ENCODE measurements at places on chromosomes 6 and 20. TPM values are rescaled to one million over a fixed set of nuclear protein-coding genes. Genes with fewer than 3 reads are reported as not detected.

DNA sequence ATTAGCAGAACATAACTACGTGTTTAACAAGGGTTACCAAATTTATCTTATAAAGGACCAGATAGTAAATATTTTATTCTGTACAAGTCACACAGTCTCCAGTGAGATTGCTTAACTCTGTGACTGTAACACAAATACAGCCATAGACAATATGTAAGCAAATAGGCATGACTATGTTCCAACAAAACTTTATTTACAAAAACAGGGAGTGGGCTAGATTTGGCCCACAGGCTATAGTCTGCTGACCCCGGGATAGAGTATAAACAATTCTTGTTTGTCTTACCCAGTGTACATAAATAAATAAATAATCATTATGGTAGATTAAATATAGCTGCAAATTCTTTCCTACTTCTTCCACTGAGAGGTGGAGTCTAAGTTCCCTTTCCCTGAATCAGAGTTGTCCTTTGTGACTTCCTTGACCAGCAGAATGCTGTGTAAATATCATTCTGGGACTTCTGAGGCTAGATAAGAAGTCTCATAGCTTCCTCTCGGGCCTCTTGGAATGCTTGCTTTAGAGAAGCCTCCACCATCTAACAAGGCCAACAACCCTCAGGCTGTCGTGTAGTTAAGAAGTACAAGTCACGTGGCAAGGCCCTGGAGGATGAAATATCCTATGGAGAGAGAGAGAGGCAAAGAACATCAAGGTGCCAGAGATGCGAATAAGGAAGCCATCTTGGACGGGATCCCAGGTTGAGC is 59.1 kb upstream of the TMEM244 start:
- H3K4me3 ChIP-seq: no peak overlapping the region
- no peaks in the 10 kb centered on the region for H3K4me1 ChIP-seq
- no peaks in the 10 kb centered on the region for H3K36me3 ChIP-seq
- DNase-seq: no peak
- no peak overlapping the region for H3K27ac ChIP-seq

The MUCL3 gene
- total RNA-seq: not detected

GRCh38 chr20:50284811-50285375 is 94.3 kb downstream of the CEBPB start:
- H3K27me3 ChIP-seq: no peaks in the 10 kb centered on the region
- peaks cover 22% of the 10 kb centered on the region for H3K4me1 ChIP-seq
- H3K27ac ChIP-seq: no peak overlapping the region
- H3K4me3 ChIP-seq: no peak overlapping the region

GRCh38 chr6:5587648-5588047 is 326.3 kb downstream of the FARS2 start:
- no peaks in the 10 kb centered on the region for H3K4me1 ChIP-seq
- no peaks in the 10 kb centered on the region for H3K27me3 ChIP-seq
- H3K27ac ChIP-seq: no peak overlapping the region
- peaks cover 5% of the 10 kb centered on the region for H3K36me3 ChIP-seq
- H3K4me3 ChIP-seq: no peak overlapping the region

The CLPSL1 gene
- not detected for total RNA-seq

GRCh38 chr20:10179574-10180298 is 38.9 kb upstream of the SNAP25 start:
- H3K27me3 ChIP-seq: peaks cover 14% of the 10 kb centered on the region
- no peak overlapping the region for H3K4me3 ChIP-seq
- no peaks in the 10 kb centered on the region for H3K36me3 ChIP-seq
- H3K4me1 ChIP-seq: no peaks in the 10 kb centered on the region

- H3K4me1 ChIP-seq: peaks cover 9% of the 10 kb centered on the region
- H3K36me3 ChIP-seq: no peaks in the 10 kb centered on the region
- no peaks in the 10 kb centered on the region for H3K27me3 ChIP-seq
- DNase-seq: no peak
- H3K27ac ChIP-seq: no peak overlapping the region
Measured at GRCh38 chr20:20856956-20857355, 144.5 kb upstream of the RALGAPA2 start.

The CRISP3 gene
- total RNA-seq: not detected

The LHFPL5 gene
- not detected for total RNA-seq

GRCh38 chr20:10419550-10420133 is 14.4 kb downstream of the MKKS start:
- DNase-seq: peak; percentile 84
- peaks cover 25% of the 10 kb centered on the region for H3K36me3 ChIP-seq
- peak overlapping the region; percentile 63 for H3K4me3 ChIP-seq
- peaks cover 33% of the 10 kb centered on the region for H3K4me1 ChIP-seq
- H3K27me3 ChIP-seq: no peaks in the 10 kb centered on the region
- peak overlapping the region; percentile 84 for H3K27ac ChIP-seq

DNA sequence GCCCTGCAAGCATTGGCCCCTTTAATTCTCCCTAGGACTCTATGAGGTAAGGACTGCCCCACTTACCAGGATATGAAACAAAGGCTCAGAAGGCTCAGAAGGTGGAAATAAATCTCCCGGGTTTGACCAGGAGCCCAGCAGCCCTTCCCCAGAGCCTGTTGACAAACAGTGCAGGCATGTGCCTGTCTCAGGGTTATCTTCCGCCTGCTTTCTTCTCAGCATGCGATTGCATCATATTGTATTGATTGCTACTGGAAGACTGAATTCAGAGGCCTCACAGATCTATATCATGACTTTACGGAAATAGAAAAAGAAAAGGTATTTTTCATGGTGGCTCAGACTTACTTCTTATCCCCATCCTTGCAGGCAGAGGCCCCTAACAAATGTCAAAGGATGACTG is 92.7 kb downstream of the PHACTR3 start:
- H3K27me3 ChIP-seq: peaks cover 81% of the 10 kb centered on the region
- H3K27ac ChIP-seq: no peak overlapping the region
- H3K4me3 ChIP-seq: no peak overlapping the region
- DNase-seq: no peak

- no peak overlapping the region for H3K4me3 ChIP-seq
- no peaks in the 10 kb centered on the region for H3K36me3 ChIP-seq
- no peak overlapping the region for H3K27ac ChIP-seq
- DNase-seq: no peak
Measured at GRCh38 chr6:36777801-36778200, 61.4 kb downstream of the CPNE5 start.

The GPRC6A gene
- not detected for total RNA-seq

The SCUBE3 gene
- not detected for total RNA-seq

The C6orf52 gene
- 5.0 TPM for total RNA-seq

DNA sequence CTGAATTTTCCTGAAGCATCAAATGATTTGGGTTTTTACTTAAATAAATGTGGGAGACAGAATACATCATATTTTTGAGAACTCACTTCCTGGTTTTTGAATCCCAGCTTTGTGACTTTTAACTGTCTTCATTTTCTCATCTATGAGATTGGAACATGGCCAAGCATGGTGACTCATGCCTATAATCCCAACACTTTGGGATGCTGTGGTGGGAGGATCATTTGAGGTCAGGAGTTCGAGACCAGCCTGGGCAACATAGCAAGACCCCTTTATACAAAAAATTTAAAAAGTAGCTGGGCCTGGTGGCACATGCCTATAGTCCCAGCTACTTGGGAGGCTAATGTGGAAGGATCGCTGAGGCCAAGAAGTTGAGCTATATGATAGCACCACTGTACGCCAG is 122.3 kb downstream of the QKI start:
- DNase-seq: peak; percentile 57
- H3K36me3 ChIP-seq: peaks cover 43% of the 10 kb centered on the region
- no peak overlapping the region for H3K4me3 ChIP-seq
- peaks cover 28% of the 10 kb centered on the region for H3K4me1 ChIP-seq

DNA sequence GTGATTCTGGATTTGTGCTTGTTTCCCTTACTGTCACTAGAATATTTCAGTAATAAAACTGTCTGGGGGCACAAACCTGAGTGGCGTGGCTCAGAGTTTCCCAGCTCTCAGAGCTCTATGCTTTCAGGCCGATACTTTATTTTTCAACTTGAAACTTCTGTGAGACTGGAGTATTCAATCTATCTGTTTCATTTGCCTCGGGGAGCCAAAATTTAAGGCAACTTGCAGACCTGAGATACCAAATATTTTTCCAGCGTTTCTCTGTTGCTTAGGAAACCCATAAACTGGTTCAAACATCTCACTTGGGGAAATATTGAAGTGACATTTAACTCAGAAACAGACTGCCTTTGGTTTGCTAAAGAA is 74.7 kb downstream of the SOBP start:
- no peak for DNase-seq
- H3K36me3 ChIP-seq: no peaks in the 10 kb centered on the region
- no peaks in the 10 kb centered on the region for H3K4me1 ChIP-seq
- no peak overlapping the region for H3K27ac ChIP-seq
- H3K27me3 ChIP-seq: peaks cover 72% of the 10 kb centered on the region

The MPIG6B gene
- not detected for total RNA-seq

DNA sequence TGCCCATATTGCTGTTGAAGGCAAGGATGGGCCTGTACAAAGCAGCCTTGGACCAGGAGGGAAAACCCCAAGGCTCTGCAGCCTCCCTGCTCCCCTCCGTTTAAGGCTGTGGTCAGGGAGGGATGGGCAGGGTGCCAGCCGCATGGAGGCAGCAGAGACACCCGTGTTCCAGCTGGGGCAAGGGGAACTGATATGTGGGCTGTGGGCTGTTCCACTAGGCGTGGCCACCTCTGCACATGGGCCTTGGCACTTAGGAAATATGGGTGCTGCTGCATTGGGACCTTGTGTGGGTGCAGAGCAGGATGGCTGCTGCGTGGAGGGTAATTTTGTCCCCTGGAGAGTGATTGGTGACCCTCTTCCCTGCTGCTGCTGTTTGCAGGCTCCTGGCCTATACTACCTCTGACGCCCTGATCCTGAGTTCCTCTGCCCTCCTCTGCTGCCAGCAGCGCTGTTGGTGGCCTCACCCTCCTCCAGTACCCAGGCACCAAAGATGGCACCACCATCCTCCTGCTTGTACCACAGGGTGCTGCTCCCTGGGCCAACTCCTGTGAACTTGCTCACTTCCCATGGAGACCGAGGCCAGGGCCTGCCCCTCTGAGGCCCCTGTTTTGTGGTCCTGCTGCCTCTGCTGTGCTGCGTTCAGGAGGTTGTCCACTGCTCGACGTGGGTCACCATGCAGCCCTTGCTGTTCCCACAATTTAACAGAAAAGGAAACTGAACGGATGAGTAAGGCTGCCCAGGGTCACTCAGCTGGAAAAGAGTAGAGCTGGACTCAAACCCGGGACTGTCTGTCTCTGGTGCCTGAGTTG is 35.3 kb downstream of the PANK2 start:
- H3K4me3 ChIP-seq: no peak overlapping the region
- H3K27me3 ChIP-seq: no peaks in the 10 kb centered on the region

GRCh38 chr6:161922631-161923119 is 648.8 kb upstream of the AGPAT4 start:
- DNase-seq: peak; percentile 88
- H3K4me3 ChIP-seq: no peak overlapping the region
- peak overlapping the region; percentile 77 for H3K27ac ChIP-seq
- no peaks in the 10 kb centered on the region for H3K27me3 ChIP-seq
- H3K36me3 ChIP-seq: no peaks in the 10 kb centered on the region

The OSER1 gene
- total RNA-seq: 50.8 TPM

The MMP24 gene
- total RNA-seq: 0.10 TPM

The HLA-DOB gene
- total RNA-seq: 0.56 TPM

DNA sequence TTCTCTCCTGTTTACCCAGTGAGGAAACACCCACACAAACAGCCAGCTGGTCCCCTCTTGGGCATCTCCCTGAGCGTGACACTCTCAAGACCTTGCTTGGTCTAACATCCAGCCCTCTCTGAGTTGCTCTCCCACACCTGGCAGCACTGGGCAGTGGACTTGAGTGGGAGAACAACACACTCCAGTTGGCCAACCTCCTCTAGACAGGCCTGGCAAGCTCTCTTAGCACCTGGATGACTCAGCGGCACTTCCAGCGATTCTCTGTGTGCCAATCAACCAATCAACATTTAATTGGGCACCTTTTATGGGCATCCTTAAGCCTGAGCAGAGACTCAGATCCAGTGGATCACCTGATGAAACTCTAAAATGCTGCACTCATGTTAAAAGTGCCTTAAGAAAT is 76.6 kb upstream of the QKI start:
- peak; percentile 59 for DNase-seq
- H3K36me3 ChIP-seq: no peaks in the 10 kb centered on the region
- no peak overlapping the region for H3K4me3 ChIP-seq
- no peaks in the 10 kb centered on the region for H3K27me3 ChIP-seq

The WASF1 gene
- total RNA-seq: 55.7 TPM

GRCh38 chr20:23672158-23672557 is 16.7 kb downstream of the CST4 start:
- H3K4me3 ChIP-seq: no peak overlapping the region
- H3K27ac ChIP-seq: no peak overlapping the region
- DNase-seq: no peak
- H3K36me3 ChIP-seq: no peaks in the 10 kb centered on the region

DNA sequence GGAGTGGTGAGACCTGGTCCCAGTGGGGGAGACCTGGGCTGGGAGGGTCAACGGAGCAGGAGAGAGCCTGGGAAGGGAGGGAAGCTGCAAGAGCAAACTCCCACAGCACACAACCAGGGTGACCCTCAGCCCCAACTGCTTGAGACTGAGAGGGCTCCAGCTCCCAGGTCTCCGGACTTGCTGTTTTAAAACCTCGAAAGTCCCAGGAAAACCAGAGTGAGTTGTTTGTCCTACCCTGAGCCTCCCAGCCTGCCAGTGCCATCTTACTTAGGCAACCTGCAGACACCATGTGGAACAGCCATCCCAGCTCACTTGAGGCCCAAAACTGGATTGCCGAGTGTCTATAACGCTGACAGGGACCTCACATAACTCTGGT is 4.8 kb upstream of the NTSR1 start:
- H3K4me3 ChIP-seq: peak overlapping the region; percentile 15
- no peaks in the 10 kb centered on the region for H3K36me3 ChIP-seq
- H3K27ac ChIP-seq: peak overlapping the region; percentile 46
- no peaks in the 10 kb centered on the region for H3K27me3 ChIP-seq
- peaks cover 37% of the 10 kb centered on the region for H3K4me1 ChIP-seq

DNA sequence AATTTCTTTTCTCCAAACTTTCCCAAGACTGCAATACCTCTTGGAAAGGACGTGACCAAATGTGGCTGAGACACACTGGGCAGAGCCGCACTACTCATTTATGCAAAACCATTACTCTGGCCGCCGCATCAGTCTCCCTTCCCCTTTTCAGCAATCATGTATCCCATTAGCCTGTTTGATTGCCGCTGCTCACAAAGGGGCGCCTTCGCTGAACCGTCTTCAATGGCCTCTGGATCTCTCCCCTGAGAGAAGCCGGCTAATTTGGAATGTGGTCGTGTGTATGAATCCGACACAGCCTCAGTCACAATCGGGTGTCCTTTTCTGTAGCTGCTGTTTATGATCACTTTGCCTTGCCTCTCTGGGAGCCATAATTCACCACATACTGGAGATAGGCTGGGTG is 361.1 kb downstream of the ZFAND3 start:
- H3K4me3 ChIP-seq: no peak overlapping the region
- no peaks in the 10 kb centered on the region for H3K36me3 ChIP-seq
- no peaks in the 10 kb centered on the region for H3K27me3 ChIP-seq
- H3K27ac ChIP-seq: no peak overlapping the region

The PRR18 gene
- total RNA-seq: not detected

The CDYL gene
- total RNA-seq: 56.8 TPM

The CST2 gene
- not detected for total RNA-seq

- no peak for DNase-seq
- no peak overlapping the region for H3K27ac ChIP-seq
- H3K4me1 ChIP-seq: no peaks in the 10 kb centered on the region
- no peak overlapping the region for H3K4me3 ChIP-seq
Measured at GRCh38 chr20:20184706-20185105, 132.4 kb downstream of the CFAP61 start.

GRCh38 chr6:44725070-44725469 is 337.6 kb downstream of the CDC5L start:
- no peak overlapping the region for H3K27ac ChIP-seq
- DNase-seq: no peak
- no peaks in the 10 kb centered on the region for H3K36me3 ChIP-seq
- H3K4me1 ChIP-seq: no peaks in the 10 kb centered on the region
- peaks cover 18% of the 10 kb centered on the region for H3K27me3 ChIP-seq

Data from MCF 10A (cell line).